ENCODE measurements at places on chromosomes 4 and X.
A peak's percentile ranks its signal among the peaks of the same experiment; 100 is the strongest.

GRCh38 chr4:15382669-15383273 is 45.1 kb upstream of the C1QTNF7 start:
- DNase-seq: no peak
- no peak overlapping the region for H3K4me3 ChIP-seq
- H3K27ac ChIP-seq: no peak overlapping the region
- no peaks in the 10 kb centered on the region for H3K36me3 ChIP-seq
- no peaks in the 10 kb centered on the region for H3K27me3 ChIP-seq

DNA sequence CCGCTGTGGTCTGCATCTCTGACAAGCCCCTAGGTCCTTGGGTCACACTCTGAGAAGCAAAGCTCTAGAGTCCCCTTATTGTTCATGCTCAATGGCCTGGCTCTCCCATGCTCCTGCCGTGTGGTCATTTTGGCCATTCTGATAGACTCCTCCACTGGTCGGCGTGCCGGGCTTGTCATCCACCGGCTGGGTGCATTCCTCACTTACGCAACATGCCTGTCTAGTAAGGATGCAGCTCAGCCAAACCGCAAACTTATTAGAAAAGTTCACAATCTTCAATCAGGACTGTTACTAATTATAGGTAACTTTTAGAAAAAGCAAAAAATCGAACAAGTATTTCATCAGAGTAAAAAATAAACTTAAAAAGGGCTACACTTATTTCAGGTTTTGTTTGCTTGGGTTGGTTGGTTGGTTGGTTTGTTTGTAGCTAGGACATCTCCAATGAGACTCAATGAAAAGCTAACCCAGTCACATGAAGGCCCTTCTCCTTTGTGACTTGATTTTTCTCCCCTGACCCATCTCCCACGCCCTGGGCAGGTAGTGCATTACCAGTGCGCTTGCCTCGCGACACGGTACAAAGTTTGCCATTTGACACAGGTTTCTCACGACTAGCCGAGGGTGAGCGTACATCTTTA is 41.0 kb downstream of the IRF2 start:
- H3K27ac ChIP-seq: no peak overlapping the region
- H3K36me3 ChIP-seq: no peaks in the 10 kb centered on the region
- peak; percentile 82 for DNase-seq
- H3K4me3 ChIP-seq: no peak overlapping the region

DNA sequence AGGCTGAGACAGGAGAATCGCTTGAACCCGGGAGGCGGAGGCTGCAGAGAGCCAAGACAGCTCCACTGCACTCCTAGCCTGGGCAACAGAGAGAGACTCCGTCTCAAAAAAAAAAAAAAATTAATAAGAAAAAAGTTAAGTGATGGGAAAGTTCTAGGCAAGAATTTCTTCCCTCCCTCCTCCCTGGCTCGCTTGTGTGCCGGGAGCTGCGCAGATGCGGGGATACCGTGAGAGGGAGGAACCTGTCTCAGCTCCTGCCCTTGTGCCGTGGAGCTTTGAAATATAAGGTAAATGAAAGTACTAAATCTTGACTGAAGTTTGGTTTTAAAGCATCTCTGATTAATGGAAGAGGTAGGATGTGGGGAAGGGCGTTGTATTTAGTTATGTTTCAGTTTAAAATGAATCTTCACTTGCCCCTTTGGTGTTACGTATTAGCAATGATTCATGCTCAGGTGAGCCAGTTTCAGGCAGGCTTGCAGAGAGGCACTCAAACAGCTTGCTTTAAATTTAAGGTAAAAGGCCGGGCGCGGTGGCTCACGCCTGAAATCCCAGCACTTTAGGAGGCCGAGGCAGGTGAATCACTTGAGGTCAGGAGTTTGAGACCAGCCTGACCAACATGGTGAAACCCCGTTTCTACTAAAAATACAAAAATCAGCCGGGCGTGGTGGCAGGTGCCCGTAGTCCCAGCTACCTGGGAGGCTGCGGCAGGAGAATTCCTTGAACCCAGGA is 1.4 kb upstream of the UFSP2 start:
- H3K36me3 ChIP-seq: no peaks in the 10 kb centered on the region
- DNase-seq: peak; percentile 51
- H3K27ac ChIP-seq: no peak overlapping the region
- peaks cover 6% of the 10 kb centered on the region for H3K4me1 ChIP-seq

GRCh38 chrX:40132751-40133150 is 35.0 kb upstream of the BCOR start:
- H3K4me3 ChIP-seq: no peak overlapping the region
- peaks cover 4% of the 10 kb centered on the region for H3K4me1 ChIP-seq
- no peaks in the 10 kb centered on the region for H3K27me3 ChIP-seq
- no peak for DNase-seq
- no peaks in the 10 kb centered on the region for H3K36me3 ChIP-seq

GRCh38 chr4:140372751-140373327 is 607 bp upstream of the SCOC start:
- H3K27me3 ChIP-seq: no peaks in the 10 kb centered on the region
- DNase-seq: peak; percentile 32
- peak overlapping the region; percentile 8 for H3K27ac ChIP-seq
- H3K4me3 ChIP-seq: peak overlapping the region; percentile 61
- H3K4me1 ChIP-seq: peaks cover 2% of the 10 kb centered on the region
- no peaks in the 10 kb centered on the region for H3K36me3 ChIP-seq

DNA sequence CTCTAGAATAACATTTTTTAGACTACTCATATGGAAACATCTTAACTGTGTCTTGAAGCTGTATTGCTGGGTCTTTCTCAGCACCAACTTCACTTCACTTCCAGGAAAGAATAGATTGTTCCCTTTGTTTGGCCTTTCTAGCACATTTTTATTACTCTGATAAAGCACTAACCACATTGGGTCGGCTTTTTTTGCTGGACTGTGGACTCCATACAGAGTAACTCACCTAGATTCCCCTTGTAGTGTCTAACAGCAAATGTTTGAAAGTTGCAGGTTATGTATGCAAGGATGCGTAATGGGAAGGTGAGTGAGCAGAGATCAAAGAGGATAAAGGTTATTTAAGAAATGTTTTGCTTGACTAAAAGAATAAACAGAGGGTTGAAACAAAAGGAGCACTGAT is 101.2 kb downstream of the MMRN1 start:
- no peaks in the 10 kb centered on the region for H3K36me3 ChIP-seq
- DNase-seq: no peak
- no peaks in the 10 kb centered on the region for H3K4me1 ChIP-seq
- no peak overlapping the region for H3K27ac ChIP-seq
- no peaks in the 10 kb centered on the region for H3K27me3 ChIP-seq
- H3K4me3 ChIP-seq: no peak overlapping the region

GRCh38 chrX:24117258-24117657 is 32.3 kb upstream of the ZFX start:
- no peak for DNase-seq
- no peak overlapping the region for H3K4me3 ChIP-seq
- H3K27me3 ChIP-seq: no peaks in the 10 kb centered on the region
- no peaks in the 10 kb centered on the region for H3K4me1 ChIP-seq
- H3K27ac ChIP-seq: no peak overlapping the region

DNA sequence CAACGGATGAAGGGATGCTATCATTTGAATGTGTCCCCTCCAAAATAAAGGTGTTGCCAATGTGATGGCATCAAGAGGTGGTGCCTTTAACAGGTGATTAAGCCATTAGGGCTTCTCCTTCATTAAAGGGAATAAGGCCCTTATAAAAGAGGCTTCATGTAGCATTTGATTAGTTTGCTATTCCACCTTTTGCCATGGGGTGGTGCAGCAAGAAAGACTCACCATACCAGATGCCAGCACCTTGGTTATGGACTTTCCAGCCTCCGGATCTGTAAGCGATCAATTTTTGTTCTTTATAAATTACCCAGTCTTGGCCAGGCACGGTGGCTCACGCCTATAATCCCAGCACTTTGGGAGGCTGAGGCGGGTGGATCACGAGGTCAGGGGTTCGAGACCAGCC is 7.9 kb upstream of the SLC25A43 start:
- no peaks in the 10 kb centered on the region for H3K4me1 ChIP-seq
- no peak overlapping the region for H3K27ac ChIP-seq
- peak; percentile 58 for DNase-seq
- H3K4me3 ChIP-seq: no peak overlapping the region

DNA sequence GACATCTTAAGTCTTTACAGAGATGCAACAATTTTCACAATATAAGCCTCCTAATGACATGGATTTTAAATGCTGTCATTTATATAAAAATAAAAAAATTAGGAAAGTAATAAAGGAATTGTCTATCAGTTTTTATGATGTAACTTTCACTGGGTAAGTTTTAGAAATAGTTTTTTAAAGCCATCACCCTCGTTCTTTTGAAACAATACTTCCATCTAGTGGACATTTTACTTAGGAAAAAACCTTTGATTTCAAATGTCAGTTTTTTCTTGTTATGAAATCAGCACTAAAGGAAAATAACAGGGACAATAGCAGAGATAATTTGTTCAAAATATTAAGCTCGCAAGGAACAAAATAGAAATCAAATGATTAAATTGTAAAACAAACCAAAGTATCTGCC is 24.3 kb upstream of the NDNF start:
- no peak overlapping the region for H3K27ac ChIP-seq
- H3K4me1 ChIP-seq: no peaks in the 10 kb centered on the region
- DNase-seq: peak; percentile 68

- no peak overlapping the region for H3K27ac ChIP-seq
- no peaks in the 10 kb centered on the region for H3K27me3 ChIP-seq
- peaks cover 1% of the 10 kb centered on the region for H3K36me3 ChIP-seq
Measured at GRCh38 chrX:136021903-136022302, 36.7 kb downstream of the SLC9A6 start.

DNA sequence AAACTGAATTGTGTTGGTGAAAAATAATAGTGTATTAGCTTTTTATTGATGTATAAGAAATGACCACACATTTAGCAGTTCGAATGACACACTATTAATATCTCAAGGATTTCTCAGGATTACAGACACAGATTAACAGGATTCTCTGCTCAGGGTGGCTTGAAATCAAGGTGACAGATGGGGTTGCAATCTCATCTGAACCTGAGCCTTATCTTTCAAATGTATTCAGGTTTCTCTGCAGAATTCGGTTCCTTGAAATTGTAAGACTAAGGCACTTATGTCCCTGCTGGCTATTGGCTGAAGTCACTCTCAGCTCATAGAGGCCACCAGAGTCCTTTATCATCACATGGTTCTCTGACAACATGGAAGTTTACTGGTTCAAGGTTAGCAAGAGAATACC is 1780.1 kb downstream of the ARAP2 start:
- H3K4me3 ChIP-seq: no peak overlapping the region
- no peaks in the 10 kb centered on the region for H3K27me3 ChIP-seq
- DNase-seq: no peak
- no peaks in the 10 kb centered on the region for H3K36me3 ChIP-seq
- H3K4me1 ChIP-seq: no peaks in the 10 kb centered on the region
- no peak overlapping the region for H3K27ac ChIP-seq

- H3K4me3 ChIP-seq: no peak overlapping the region
- no peaks in the 10 kb centered on the region for H3K36me3 ChIP-seq
- no peaks in the 10 kb centered on the region for H3K27me3 ChIP-seq
- peaks cover 2% of the 10 kb centered on the region for H3K4me1 ChIP-seq
- DNase-seq: no peak
Measured at GRCh38 chr4:158945529-158946108, 157.3 kb upstream of the RAPGEF2 start.

DNA sequence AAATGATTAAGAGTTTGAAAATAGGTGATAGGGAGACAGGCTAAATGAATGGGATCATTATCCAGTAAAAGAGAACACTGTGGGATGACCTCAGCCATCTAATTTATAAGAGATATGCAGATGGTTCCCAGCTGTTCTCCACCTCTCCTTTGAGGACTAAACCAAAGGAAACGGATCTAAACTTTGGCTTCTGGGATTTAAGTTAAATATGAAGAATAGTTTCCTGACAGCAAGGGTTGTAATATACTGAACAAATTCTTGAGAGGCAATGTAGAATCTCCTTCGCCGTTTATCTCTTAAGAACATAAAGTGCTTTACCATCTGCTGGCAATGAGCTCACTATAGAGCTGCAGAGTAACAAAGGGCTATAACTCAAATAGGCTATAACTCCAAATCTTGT is 35.4 kb upstream of the HPGDS start:
- no peaks in the 10 kb centered on the region for H3K27me3 ChIP-seq
- H3K27ac ChIP-seq: no peak overlapping the region
- no peak for DNase-seq
- no peak overlapping the region for H3K4me3 ChIP-seq
- no peaks in the 10 kb centered on the region for H3K36me3 ChIP-seq
- no peaks in the 10 kb centered on the region for H3K4me1 ChIP-seq

- H3K4me3 ChIP-seq: no peak overlapping the region
- peak; percentile 91 for DNase-seq
- H3K36me3 ChIP-seq: peaks cover 7% of the 10 kb centered on the region
- H3K4me1 ChIP-seq: peaks cover 19% of the 10 kb centered on the region
- H3K27me3 ChIP-seq: no peaks in the 10 kb centered on the region
Measured at GRCh38 chr4:7843831-7844593, 95.6 kb downstream of the AFAP1 start.

DNA sequence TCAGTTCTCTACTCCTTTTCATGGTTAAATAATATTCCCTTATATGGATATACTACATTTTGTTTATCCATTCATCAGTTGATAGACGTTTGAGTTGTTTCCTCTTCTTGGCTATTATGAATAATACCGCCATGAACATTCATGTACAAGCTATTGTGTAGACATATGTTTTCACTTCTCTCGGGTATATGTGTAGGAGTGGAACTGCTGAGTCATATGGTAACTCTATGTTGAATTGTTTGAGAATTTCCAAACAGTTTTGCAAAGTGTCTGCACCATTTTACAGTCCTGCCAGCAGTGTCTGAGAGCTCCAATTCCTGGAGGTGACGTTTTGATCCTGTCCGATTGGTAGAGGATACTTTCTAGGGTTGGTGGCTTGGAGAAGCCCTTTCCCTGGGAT is 23.6 kb downstream of the PLAC1 start:
- no peaks in the 10 kb centered on the region for H3K27me3 ChIP-seq
- H3K4me3 ChIP-seq: no peak overlapping the region
- no peaks in the 10 kb centered on the region for H3K4me1 ChIP-seq
- no peak overlapping the region for H3K27ac ChIP-seq

DNA sequence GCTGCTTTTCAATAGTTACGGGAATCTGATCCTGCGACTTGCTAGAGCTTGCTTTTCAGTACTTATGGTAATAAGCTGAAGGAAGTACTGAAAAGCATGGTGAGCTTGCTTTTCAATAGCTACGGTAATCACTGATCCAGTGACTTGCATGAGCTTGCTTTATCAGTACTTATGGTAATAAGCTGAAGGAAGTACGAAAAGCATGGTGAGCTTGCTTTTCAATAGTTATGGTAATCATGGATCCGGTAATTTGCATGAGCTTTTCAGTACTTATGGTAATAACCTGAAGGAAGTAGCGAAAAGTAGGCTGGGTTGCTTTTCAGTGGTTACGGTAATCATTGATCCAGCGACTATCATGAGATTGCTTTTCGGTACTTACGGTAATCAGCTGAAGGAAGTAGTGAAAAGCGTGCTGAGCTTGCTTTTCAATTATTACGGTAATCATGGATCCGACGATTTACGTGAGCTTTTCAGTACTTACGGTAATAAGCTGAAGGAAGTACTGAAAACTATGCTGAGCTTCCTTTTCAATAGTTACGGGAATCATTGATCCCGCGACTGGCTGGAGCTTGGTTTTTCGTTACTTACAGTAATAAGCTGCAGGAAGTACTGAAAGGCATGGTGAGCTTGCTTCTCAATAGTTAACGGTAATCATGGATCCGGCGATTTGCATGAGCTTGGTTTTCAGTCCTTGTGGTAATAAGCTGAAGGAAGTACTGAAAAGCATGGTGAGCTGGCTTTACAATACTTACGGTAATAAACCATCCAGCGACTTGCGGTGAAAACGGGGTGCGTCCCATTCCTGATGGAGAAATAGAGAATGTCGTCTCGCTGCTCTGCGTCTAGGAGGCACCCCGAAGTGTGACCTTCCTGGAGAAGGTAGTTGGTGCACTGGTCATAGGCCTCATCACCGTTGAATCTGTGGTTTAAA is 6.5 kb downstream of the CRLF2 start:
- no peak overlapping the region for H3K27ac ChIP-seq
- DNase-seq: peak; percentile 38
- no peaks in the 10 kb centered on the region for H3K27me3 ChIP-seq
- H3K4me1 ChIP-seq: no peaks in the 10 kb centered on the region

Measured in trophoblast cell (in vitro differentiated cells and primary cell).